NCI-H2107 (cell line): ENCODE measurements at places on chromosomes 5 and 9.

DNA sequence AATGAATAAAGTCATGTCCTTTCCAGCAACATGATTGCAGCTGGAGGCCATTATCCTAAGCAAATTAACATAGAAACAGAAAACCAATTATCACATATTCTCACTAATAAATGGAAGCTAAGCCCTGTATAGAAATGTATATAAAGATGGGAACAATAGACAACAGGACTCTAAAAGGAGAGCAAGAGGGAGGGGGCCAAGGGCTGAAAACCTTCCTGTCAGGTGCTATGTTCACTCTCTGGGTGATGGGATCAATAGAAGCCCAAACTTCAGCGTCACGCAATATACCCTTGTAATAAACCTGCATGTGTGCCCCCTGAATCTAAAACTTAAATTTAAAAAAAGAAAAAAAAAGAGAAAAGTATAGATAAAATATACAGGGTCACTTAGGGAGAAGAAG is 163.7 kb upstream of the ACO1 start:
- DNase-seq: no peak

DNA sequence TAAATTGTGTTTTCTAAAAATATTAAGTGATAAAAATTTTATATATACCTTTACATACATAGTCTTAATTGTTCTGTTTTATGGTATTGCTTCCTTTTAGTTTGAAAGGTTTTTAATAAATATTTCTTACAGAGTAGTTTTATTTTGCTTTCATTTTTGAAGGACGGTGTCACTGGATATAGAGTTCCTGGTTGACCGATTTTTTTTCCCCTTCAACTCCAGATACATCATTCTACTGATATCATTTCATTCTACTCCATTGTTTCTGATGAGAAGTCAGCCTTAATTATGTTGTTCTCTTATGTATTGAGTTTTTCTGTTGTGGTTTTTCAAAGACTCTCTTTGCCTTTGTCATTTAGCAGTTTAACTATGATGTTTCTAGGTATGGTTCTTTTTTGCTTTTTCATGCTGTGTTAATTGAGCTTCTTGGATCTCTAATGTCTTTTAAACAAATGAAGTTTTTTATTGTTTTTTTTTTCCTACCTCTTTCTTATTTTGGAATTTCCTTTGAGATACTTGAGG is 30.4 kb downstream of the MTREX start:
- no peak for DNase-seq

- no peak for DNase-seq
Measured at GRCh38 chr9:90966480-90967144, 165.0 kb downstream of the SYK start.

DNA sequence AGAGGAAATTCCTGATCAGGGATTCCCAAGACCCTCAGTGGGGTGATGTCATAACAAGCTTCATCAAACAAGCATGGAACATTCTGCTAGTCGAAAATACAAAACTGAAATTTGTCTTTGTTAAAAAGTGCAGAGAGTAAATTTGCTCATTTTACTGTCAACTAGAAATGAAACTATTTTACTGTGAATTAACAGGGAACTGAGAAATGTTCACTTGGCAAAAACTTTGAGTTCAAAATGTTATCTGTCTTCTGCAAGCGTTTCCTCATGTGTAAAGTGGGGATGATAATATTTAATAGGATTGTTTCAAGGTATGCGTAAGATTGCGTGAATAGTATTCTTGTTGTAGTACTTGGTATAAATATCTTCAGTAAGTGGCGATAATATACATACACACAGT is 45.4 kb downstream of the ALDH1A1 start:
- DNase-seq: no peak

GRCh38 chr5:150117945-150118560 is 31.7 kb upstream of the CSF1R start:
- DNase-seq: no peak

DNA sequence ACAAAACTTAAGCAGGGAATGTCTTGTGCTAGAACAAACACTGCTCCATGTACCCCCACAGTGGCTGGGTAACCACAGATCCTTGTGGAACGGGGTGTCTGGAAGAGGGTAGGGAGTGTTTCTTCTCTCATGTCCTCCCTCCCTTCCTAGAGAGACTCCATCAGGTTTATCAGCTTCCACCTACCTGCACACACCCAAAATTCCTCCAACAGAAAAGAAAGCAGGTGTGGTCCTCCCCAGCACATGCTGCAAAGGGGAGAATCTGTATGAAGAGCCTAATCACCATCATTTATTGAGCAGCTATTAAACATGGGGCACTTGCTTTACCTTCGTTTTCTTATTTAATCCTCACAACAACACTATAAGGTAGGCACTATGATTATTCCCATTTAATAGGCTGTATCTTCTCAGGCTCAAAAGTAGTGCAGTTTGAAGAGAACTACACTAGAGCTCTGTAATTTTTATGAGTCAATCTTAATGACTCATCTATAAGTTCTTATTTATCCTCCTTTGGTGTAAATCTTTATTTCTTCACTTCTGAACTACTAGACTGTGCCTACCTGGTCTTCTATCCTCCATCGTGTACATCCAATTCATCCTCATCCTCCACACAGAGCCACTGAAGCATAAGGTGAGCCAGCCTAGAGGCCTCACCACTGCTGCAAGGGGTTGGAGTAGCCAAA is 31.6 kb downstream of the C9orf40 start:
- no peak for DNase-seq

DNA sequence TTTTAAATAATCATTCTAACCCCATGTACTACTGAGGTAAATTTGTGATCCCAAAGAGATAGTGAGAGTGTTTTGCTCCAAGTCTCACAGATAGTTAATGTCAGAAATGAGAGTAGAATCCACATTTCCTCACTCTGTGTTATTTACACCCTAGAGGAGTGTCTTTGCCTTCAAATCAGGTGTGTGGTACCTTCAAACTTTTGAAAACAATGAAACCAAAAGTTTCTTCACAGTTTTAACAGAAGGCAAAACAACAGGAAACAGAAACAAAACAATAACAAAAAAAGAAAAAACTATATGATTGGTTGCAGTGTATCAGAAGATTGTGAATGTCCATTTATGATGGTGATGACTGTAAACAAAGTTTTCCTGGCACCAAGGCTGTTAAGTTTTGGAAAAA is 85.9 kb downstream of the ERBIN start:
- DNase-seq: no peak

DNA sequence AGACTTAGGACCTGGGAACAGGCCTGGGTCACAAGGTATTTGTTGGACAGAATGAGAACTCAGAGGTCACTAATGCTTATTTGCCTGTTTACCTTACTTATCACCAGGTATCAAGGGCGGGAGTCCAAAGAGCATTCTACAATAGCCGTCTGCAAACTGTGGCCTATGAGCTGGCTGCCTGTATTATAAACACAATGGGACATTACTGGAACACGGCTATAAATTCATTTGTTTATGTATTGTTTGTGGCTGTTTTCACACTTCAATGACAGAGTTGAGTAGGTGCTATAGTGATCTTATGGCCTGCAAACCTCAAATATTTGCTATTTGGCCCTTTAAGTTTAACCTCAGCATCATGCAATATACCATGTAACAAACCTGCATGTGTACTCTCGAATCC is 76.6 kb upstream of the ASTN2 start:
- DNase-seq: no peak

DNA sequence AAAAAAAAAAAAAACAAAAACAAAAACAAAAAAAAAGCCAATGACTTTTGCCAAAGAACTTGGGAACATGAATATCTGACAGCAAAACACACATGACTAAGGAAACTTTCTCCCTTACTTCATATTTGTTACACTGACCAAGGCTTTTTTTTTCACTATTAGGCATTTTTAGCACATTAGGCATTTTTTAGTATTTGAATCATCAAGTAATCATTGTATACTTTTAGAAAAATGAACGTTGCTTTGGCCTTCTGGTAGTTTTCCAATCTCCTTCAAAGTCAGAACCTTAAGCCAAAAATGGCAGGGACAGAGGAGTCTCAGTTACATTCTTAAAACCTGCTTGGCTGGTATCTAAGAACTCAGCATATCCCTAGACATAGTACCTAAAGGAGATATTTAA is 19.3 kb downstream of the NREP start:
- no peak for DNase-seq

- DNase-seq: no peak
Measured at GRCh38 chr9:134708672-134709038, 67.1 kb downstream of the COL5A1 start.

DNA sequence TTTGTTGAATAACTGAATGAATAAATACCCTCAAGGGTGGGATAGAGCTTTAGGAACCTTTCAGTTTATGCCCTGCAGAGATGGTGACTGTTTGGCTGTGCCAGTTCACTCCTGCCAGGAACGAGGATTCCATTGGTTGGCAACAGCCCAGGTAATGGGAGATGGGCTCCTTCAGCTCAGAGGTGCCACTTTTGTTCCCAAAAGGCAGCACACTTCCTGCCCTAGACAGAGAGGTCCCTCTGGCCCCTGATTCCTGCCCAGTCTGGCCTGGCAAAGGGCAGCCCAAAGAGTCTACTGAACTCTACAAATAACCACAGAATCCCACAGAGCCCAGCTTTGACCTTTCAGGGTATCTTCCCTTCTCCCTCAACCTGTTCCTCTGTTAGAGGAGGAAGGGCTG is 1.6 kb downstream of the C9orf152 start:
- no peak for DNase-seq

GRCh38 chr5:87581661-87582060 is 168.9 kb upstream of the CCNH start:
- DNase-seq: no peak

DNA sequence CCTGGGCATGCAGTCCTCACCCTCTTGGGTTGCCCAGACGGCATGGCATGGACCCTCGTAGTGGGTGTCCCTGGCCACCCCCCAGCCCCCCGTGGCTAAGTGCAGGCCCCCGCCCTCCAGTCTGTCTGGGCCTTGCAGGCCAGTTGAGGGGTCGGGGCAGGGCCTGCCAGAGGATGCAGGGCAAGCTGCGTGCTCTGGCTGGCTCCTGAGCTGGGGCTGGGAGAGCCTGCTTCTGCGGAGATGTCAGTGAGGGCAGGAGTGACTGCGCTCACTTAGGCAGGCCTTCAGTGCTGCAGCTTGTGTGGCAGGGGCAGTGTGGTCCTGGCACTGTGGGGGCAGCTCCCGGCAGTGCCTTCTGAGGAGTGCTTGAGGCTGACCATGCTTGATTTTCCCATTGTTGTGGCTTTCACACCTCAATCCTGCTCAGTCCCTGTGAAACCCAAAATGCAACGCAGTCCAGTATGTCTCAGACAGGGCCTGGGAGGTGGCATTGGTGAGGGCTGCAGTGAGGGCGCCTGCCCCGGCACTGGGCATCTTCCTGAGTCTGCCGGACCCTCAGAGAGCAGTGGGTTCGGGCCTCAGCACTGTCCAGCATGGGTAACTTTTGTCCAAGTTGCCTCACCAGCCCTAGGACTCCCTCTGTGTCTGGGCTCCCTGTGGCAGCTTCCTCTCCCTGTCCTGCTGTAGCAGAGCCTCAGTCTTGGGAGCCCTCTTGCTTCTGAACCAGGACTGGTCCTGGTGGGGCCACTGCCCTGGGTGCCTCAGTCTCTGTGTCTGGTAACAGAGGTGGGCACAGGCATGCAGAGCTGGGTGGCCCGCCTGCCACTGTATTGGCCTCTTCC is 93.0 kb downstream of the PHF2 start:
- DNase-seq: no peak

DNA sequence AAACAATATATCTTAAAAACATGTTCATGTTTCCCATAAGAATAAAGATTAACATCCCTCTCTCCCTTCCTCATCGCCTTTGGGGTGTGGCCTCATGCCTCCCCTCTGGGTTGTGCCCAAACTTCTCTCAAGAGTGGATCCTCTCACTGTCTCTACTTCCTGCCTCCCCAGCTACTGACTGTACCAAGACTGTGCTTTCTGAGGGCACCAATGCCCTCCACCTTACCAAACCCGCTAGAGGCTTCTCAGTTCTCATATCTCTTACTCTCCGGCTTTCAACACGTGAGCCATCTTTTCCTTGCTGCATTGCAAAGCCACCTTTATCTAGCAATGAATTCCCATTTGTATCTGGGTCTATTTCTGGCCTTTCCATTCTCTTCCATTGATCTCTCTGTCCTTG is 34.4 kb upstream of the KCNIP1 start:
- DNase-seq: no peak

GRCh38 chr5:135218486-135218755 is 180.6 kb downstream of the MACROH2A1 start:
- DNase-seq: no peak

DNA sequence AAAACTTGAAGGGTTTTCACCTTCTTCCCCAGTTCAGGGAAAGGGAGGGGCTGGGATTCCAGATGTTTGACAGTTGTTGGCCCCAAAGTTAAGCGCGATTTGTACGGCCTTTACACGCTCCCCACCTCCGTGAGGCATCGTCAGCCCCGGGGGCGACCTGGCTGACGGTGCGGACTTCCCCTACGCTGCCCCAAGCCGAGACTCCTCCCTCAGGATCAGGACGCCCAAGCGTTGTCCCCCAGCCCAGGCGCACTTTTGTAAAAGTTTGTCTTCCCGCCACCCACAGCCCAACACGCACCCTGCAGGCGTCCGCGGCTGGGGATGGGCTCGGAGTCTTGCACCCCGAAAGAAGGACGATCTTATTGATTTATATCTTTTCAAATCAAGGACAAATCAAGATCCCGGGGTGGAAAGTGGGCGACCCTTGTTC is 713 bp downstream of the MOB3B start:
- DNase-seq: no peak

DNA sequence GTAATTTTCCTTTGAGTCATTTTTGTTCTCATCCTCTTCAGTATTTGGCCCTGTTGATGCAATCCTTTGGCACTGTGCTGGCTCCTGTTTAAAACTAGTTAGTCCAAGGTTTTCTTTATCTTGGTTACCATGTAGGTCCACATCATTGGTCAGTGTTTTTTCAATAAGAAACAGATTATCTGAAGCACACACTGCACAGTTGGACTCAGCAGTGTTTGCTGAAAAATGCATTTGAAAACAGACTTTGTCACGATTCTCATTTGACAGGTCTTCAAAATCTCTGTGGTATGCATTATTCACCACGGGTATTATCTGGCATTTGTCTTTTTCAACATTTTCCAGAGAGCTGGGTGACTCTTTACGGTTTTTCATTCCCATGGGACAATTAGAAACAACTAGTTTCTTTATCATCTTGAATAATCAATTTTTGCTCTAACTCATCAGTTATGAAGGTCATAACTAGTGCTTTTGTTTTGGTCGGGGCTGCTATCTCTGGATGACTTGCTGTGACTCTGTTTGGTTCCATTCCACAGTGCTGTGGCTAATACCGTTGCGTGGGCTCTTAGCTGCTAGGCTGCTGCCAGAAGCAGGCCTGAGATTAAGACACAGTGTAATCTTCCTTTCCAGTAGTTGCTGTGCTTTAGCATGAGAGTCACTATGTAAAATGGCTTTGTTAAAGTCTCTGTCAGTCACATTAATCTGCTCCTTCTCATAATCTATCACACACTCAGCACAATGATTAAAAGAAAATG is 36.2 kb downstream of the NUDT12 start:
- DNase-seq: no peak

GRCh38 chr9:134623258-134624066 is 18.1 kb upstream of the COL5A1 start:
- no peak for DNase-seq
